ENCODE measurements at places on chromosomes 4 and X. TPM values are rescaled to one million over a fixed set of nuclear protein-coding genes. Genes with fewer than 3 reads are reported as not detected.

TGIF2LX gene
- not detected for total RNA-seq

- no peaks in the 10 kb centered on the region for H3K36me3 ChIP-seq
- no peaks in the 10 kb centered on the region for H3K4me1 ChIP-seq
- no peaks in the 10 kb centered on the region for H3K27me3 ChIP-seq
- peak; percentile 50 for DNase-seq
Measured at GRCh38 chrX:46903458-46904242, 8.6 kb upstream of the JADE3 start.

GRCh38 chr4:3317011-3317655 lies 24.3 kb downstream of the RGS12 start:
- no peak overlapping the region for H3K4me3 ChIP-seq
- no peaks in the 10 kb centered on the region for H3K36me3 ChIP-seq
- H3K27ac ChIP-seq, result no peak overlapping the region
- no peak for DNase-seq
- peaks cover 3% of the 10 kb centered on the region for H3K4me1 ChIP-seq
- no peaks in the 10 kb centered on the region for H3K27me3 ChIP-seq

GRCh38 chr4:156889616-156890594 lies 81.7 kb downstream of the PDGFC start:
- no peak overlapping the region for H3K27ac ChIP-seq
- no peaks in the 10 kb centered on the region for H3K4me1 ChIP-seq
- DNase-seq, result no peak
- H3K36me3 ChIP-seq, result no peaks in the 10 kb centered on the region

CSAG3 gene
- total RNA-seq, result not detected

VCX3B gene
- total RNA-seq, result not detected
